Midbrain (tissue), 1 donor: ENCODE measurements at places on chromosomes 3 and 15.

GRCh38 chr3:181969925-181970324 lies 258.2 kb downstream of the SOX2 start:
- no peak for DNase-seq

- peak; percentile 59 for DNase-seq
Observed at GRCh38 chr15:51751697-51752683, 593 bp downstream of the TMOD2 start.

DNA sequence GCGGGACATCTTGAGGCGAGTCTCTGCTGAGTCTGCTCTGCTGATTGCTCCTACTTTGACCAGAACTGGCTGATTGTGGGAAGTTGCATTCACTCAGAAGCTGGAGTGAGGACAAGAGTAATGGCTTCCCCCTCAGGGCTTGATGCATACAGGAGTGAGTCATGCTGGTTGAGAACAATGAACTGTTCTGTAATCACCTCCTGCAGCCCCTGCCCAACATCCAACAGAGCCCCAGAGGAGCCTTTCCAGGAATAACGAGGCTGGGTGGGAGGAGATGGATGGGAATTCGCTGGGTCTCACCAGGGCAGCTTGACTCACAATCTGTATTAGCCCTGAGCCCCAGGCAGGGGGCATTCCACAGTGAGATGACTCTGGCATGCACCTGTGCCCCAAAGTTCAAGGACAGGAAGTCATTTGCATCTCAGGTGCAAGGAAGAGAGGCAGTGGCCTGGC lies 85.0 kb downstream of the RAB11A start:
- no peak for DNase-seq

DNA sequence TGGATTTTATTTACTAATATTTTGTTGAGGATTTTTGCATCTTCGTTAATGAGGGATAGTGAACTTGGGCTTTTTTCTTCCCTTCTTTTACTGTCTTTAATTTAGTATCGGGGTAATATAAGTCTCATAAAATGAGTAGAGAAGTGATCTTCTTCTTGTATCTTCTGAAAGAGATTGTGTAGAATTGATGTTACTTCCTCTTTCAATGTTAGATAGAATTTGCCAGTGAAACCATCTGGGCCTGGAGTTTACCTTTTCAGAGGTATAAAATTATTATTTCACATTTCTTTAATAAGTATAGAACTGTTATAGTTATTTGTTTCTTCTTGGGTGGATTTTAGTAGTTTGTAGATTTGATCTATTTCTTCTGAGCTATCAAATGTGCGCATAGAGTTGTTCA lies 7.8 kb downstream of the HESX1 start:
- DNase-seq, result no peak

GRCh38 chr3:58577269-58577821 lies at the start of gene FAM107A:
FAM107A (minus strand) TSS chr3:58577391; CDS start chr3:58569860, 7,531 bp downstream.
- peak; percentile 61 for DNase-seq

- DNase-seq, result no peak
Observed at GRCh38 chr3:27716309-27716708, 5.8 kb downstream of the EOMES start.

DNA sequence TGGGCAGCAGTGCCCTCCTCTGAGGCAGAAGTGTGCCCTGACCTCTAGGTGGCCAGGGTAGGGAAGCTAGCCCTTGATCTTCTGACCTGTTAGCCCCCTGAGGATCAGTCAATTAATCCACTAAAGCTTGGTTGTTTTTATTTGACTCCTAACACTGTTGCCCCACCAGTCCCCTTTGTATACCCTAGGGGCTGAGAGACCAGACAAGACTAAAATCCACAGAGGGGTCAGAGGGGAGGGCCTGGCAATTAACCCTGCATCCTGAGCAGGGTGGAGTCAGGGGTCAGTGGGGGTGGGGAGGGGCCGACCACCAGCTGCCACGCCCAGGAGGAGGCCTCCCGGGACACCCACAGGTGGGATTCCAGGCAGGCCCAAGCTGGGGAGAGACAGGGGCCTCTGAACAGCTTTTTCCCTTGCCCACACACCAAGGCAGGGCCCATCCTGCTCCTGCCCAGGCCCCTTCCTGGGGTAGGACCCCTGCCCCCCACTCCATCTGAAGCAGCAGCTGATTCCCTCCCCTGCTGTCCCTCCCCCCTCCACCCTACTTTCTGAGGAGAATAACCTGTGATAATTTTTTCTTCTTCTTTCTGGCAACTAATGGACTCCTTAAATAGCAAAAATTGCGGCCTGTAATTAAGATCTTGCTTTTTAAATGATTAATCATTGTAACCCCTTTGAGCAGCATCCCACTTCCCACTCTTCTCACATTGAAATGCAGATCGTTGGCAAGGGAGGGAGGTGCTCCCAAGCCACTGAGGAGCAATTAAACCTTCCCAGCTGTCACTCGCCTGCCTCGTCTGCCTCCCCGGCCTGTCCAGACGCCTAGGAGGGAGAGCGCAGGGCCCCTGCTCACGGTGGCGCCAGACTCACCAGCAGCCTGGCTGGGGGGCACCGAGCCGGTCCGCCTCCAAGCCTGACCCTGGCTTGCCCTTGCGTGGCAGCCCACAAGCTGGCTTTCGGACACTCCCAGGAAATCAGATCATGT lies 51.9 kb downstream of the RHCG start:
- no peak for DNase-seq

DNA sequence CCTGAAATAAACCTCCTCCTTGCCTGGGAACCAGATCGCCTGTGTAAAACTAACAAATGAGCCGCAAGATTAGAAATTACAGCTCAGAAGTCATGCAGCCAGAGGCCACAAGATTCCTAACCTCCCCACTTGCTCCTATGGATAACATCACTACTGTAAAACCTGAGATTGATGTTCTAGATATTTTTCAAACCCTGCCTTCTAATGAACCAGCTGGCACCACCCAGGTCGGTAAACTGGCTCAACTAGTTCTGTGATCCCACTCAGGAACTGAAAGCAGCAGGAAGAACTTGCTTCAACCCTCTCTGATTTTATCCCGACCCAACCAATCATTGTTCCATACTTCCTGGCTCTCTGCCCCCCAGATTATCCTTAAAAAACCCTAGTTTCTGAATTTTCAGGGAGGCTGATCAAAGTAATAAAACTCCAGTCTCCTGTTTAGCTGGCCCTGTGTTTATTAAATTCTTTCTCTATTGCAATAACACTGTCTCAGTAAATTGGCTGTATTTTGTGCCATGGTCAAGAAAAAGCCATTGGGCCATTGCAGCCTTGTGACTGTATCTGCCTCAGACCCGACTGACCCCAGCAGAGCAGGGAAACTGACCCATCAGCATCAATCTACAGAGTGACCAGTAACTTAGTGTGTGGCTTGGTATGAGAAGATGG lies 98.9 kb downstream of the RPLP1 start:
- no peak for DNase-seq

DNA sequence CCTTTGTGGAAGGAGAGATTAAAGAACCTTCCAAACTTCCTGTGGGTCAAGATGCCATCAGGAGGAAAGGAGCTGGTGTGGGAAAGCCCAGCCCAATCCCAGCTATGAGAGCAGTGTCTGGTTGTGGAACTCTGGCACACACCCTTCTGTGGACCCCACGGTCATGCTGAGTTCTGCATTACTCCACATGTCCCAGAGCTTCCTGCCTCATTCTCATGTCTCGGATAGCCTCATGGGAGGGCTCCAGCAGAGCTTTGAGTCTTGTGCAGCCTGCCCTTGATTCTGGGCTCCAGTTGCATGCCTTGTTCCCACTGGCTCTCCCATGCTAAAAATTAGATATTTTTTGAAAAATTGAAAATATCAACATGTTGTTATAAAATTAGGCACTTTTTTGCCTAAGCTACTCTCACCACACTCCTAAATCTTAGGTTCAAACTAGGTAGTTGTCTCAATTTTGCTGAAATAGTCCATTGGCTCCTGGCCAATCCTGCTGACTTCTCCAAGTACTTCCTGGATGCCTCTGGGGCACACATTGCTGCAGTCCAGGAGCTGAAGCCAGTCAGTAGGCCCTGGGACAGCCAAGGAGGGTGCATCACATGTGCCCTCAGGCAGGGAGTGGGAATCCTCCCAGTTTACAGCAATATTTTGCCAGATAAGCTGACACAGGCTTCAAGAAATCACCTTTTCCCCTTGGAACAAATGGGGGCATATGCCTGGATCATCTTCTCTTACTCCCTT lies 144.3 kb downstream of the EEFSEC start:
- no peak for DNase-seq

GRCh38 chr3:65873028-65873427 lies 165.7 kb downstream of the MAGI1 start:
- no peak for DNase-seq

- DNase-seq, result no peak
Observed at GRCh38 chr3:42236611-42237010, 29.4 kb downstream of the CCK start.

GRCh38 chr3:10917176-10917575 lies 75.4 kb upstream of the SLC6A1 start:
- no peak for DNase-seq

DNA sequence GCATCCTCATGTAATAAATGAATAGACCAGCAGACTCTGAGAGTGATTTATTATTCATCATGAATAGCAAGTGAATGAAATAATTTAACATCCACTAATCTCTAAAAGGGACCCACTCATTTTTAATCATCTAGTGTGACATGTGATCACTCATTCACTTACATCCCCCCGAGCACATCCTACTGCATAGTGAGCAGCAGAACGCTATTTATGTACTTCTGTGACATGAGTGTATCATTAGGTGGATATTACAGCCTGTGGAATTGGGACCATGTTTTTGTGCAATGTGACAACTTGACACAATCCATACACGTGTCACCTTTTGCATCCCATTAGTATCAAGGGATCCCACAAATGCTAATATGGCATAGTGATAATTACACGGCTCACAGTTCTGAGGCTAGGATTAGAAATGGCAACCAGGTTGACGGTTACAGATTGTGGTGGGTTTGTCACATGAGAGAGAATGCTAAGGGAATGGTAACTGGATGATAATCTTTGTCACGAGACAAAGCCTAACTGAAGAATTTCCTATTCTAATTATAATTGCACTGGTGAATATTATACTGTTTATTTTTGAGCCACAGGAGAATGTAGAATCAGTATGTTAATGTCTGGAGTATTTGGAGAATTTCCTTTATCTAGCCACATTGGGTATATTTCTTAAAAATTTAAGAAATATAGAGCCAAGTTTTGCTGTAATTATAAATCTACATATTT lies 595.2 kb upstream of the TBL1XR1 start:
- no peak for DNase-seq

DNA sequence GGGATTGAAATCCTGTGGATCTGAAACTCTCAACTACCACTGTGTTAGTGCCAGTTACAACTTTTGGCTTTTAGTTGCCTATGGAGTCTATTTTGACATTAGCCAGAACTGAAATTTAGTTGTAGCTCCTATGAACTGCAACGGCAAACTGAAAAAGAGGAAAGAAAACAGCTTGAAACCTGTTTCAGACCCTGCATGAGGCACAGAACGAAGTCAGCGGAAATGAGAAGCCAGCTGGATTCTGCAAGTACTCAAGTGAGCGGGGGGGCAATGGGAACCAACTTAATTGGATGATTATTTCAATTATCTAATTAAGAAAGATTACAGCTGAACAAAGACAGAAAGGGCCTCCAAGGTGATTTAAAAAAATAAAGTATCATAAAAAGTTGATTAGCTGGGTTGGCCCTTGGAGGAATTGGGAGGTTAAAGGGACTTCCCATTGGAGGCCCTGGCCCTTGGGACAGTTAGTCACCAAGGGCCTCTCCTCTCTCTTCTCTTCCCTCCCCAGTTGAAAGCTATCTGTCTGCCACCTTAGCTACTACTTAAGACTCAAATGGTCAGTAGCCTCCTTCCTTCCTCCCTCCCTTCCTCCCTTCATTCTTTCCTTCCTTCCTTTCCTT lies 352.1 kb downstream of the SHQ1 start:
- DNase-seq, result no peak

GRCh38 chr15:74497584-74497983 lies 36.6 kb upstream of the UBL7 start:
- no peak for DNase-seq

GRCh38 chr15:64459066-64459781 lies 1.2 kb upstream of the ZNF609 start:
- DNase-seq, result no peak

- DNase-seq, result no peak
Observed at GRCh38 chr15:81111018-81111417, 23.1 kb upstream of the CFAP161 start.

- DNase-seq, result peak; percentile 15
Observed at GRCh38 chr3:47578691-47579632, at the start of gene CSPG5. CSPG5 (minus strand) TSS chr3:47578865; CDS start chr3:47578693, 172 bp downstream.

DNA sequence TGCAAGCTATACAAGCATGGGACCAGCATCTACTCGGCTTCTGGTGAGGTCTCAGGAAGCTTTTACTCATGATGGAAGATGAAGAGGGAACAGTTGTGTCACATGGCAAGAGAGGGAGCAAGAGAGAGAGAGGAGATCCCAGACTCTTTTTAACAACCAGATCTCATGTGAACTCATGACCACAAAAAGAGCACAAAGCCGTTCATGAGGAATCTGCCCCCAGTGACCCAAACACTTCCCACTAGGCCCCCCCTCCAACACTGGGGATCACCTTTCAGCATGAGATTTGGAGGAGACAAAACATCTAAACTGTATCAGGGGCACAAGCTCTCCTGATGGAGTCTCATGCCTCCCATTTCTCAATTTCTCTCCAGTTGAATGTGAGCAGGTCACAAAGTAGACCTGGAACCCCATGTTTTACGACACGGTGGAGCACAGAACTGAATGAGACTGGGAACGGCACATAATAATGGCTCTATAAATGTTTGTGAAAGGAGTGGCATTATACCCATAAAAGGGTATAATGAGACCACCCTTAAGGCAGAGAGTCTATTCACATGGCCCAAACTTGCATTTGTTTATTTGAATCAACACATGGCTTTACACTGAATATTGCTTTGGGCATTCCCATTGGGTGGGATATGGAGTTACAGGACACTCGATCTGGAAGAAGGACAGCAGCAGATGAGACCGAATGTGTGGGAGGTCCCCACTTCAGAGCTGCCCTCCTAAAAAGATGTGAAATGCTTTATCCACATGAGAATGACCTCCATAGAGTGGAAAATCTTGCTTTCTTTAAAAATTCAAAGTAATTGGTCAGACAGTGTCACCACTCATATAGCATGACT lies 38.8 kb downstream of the IL16 start:
- DNase-seq, result no peak

GRCh38 chr3:127457546-127458145 lies 132.9 kb downstream of the TPRA1 start:
- DNase-seq, result no peak

DNA sequence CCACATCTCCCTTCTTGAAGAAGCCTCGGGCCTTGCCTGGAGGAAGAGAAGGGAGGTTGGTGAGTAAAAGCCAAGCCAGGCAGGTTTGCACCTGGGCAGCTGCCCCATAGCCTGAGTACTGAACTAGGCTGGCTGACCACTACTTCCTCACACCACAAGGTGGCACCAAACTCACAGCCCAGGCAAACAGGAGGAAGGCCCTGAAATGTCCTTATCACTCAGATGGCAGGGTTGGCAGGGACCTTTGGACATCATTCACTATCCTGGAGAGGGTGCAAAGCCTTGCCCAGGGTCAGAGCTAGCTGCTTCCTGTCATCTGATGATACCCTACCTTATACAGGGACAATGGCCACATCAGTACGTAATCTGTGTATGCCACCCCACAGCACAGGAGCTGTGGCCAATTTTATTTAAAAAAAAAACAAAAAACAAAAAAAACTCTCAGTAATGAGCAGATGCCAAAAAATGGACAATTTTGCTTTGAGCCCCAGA lies 2.2 kb upstream of the GRAMD2A start:
- peak; percentile 73 for DNase-seq

GRCh38 chr15:95284933-95285421 lies 1045.5 kb upstream of the NR2F2 start:
- no peak for DNase-seq
